ENCODE measurements at places on chromosomes 6 and 20.

DNA sequence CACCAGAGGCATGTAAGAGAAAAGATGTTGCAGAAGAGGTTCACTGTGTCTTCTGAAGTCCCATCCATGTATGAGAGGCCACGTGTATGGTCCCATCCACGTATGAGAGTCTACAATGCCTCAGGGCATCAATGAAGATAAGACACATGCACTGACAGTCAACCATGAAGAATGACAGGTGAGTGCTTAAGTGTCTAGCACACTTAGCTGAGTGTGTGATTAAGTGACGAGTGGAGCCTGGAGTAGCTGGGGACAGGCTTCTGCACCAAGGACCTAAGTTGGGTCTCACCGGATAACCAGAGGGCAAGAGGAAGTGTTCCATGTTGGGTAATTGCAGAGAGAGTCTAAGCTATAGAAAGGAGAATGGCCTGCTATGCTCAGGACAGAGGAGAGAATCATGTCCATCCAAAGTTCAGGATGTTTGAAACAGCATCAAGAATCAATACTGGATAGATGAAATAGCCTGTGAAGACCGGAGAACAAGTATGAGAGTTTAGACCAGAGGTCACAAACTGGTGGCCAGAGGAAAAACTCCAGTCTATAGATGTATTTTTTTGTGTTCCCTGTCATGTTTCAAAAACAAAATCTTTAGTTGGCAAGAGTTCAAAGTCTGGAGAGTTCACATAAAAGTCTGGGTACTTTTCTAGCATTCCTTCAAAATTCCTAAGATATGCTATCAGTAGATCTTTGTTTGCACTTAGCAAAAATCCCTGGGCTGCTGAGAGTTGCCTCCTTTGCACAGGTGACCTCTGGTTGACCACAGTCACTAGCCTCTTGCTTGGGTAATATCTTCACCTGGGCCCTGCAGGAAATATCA lies 165.8 kb downstream of the KIF16B start:
- DNase-seq, result no peak

DNA sequence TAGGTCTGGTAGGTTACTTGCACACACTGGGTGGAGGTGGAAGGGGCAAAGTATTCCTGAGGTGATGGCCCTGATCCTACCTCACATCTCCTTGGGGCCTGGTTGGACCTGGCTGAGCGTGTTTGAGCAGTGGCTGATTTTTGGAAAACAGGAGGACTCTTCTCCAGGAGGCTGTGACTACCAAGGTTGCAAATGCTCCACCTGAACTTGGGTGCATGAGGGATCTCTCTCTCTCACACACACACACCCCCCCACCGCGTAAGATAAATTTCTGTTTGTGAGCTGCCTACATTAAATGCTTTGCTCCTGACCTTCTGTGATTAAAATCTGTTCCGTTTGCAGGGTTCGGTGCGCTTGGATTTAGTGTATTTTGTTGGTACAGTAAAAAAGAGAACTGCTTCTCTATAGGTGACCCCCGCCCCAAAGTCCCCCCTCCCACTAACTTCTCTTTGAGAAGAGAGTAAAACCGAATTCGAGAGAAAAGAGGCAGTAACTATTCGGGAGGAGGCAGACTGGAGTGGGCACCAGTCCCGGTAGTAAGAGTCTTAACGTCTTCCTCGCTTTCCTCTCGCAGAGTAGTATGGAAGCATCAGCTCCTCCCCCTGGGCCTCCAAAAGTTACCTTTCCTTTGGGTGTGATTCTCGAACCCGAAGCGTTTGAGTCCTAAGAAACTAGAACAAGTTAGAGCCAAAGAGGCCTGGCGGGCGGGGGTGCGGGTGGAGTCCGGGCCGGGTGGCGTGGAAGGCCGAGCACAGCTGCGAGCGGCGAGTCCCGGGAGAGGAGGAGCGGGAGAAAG lies 585 bp upstream of the DSE start:
- no peak for DNase-seq

GRCh38 chr6:47203266-47203937 lies 106.3 kb downstream of the TNFRSF21 start:
- no peak for DNase-seq

- no peak for DNase-seq
Observed at GRCh38 chr20:5448449-5449118, 131.8 kb upstream of the PROKR2 start.

DNA sequence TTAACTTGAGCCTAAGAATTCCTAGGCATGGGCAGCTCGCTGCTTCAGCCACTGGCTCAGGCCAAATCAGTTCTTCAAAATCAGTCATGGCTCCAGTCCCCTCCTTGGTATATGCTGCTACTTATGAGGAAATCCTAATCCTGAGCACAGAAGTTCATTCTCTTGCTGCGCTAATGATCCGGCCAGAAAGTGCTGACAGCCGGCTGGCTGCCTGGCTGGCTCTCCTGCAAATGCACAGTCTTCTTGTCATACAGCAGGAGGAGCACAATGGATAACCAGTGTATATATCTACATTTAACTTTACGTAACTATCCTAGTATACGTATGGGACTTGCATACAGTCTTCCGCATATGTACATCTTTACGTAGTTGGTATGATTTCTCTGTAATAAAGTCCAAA lies 500.8 kb downstream of the PRKN start:
- DNase-seq, result no peak

DNA sequence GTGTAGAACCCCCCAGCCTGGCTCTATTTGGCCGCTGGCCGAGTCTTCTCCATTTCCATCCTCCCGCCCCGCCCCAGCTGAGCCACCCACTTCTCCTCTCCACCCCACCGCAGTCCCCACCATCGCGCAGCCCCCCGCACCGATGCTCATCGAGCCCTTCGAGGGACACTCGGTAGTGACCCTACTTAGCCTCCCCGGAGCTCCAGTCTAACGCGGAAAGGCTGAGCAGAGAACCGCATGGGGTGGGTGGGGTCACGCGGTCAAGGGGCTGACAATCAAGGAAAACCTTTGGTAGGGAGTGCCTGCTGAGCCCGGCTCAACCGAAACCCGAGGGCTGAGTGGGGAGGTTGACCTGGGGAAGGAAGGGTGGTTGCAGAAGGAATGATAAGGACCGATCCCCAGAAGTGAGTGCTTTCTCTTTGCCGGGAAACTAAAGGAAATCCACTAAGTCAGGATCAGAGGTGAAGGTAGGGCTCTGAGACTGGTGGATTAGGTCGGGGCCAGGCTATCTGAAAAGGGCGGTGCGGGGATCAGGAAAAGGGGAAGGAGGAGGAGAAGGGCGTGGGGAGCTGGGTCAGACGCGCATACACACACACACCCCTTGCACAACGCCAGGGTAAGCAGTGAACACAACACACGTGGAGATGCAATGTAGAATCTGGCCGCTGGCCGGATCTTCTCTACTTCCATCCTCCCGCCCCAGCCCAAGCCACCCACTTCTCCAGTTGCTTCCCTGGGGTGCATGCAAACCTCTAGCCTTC lies 49.8 kb downstream of the CPXM1 start:
- peak; percentile 33 for DNase-seq

- DNase-seq, result no peak
Observed at GRCh38 chr20:7879883-7880282, 60.4 kb downstream of the HAO1 start.

GRCh38 chr6:159421586-159421985 lies 252.4 kb downstream of the FNDC1 start:
- no peak for DNase-seq

DNA sequence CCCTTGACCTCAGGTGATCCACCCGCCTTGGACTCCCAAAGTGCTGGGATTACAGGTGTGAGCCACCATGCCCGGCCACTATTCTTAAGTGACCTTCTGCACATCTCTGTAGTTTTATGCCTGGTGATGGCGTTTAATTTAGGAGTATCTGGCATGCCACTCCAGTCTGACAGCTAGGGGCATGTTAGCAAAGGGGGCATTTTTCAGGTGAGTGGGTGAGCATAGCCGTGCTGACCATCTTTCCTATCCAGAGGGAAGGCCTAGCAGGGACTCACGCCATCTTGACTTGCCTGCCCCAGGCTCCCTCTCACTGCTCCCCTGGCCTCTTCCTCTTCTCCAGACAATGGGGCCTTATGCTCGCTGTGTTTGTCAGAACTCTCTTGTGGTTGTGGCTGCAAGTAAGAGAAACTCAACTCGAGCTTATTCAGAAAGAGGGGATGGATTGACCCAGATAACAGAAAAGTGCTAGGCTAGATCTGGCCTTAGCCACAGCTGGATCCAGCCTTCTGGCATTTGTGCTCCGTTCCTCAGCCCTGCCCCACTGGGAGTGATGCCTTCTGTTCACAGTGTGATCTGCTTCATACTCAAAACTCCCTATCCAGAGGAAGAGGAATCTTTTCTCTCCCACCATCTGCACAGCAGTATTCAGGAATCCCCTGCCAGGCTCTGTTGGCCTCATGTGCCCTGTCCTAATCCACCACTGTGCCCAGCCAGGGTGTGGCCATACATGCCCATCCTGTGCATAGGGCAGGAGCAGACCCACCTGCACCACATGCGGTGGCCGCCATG lies 174.5 kb upstream of the AKAP12 start:
- DNase-seq, result no peak

GRCh38 chr20:20497242-20497978 lies 129.5 kb downstream of the INSM1 start:
- DNase-seq, result no peak

DNA sequence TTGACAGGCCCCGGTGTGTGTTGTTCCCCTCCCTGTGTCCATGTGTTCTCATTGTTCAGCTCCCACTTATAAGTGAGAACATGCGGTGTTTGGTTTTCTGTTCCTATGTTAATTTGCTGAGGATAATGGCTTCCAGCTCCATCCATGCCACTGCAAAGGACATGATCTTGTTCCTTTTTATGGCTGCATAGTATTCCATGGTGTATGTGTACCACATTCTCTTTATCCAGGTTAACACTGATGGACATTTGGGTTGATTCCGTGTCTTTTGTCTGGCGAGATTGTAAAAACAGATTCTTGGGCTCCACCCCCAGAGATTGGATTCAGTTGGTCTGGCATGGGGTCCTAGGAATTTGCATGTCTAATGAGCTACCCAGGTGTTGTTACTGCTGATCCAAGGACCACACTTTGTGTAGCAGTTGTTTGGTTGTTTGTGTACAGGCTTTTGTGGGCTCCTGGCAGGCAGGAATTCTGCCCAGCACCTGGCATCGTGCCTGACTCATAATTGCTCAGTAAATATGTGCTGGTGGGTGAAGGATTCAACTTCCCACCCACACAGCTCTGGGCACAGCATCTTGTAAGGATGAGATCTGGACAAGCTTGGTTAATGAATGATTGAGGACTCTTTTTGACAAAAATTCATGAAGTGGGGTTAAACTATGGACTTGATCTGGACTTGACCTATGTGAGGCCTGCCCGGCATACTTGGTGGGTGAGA lies 5.2 kb downstream of the TOX2 start:
- no peak for DNase-seq

GRCh38 chr20:10897336-10897735 lies 223.5 kb upstream of the JAG1 start:
- DNase-seq, result no peak

DNA sequence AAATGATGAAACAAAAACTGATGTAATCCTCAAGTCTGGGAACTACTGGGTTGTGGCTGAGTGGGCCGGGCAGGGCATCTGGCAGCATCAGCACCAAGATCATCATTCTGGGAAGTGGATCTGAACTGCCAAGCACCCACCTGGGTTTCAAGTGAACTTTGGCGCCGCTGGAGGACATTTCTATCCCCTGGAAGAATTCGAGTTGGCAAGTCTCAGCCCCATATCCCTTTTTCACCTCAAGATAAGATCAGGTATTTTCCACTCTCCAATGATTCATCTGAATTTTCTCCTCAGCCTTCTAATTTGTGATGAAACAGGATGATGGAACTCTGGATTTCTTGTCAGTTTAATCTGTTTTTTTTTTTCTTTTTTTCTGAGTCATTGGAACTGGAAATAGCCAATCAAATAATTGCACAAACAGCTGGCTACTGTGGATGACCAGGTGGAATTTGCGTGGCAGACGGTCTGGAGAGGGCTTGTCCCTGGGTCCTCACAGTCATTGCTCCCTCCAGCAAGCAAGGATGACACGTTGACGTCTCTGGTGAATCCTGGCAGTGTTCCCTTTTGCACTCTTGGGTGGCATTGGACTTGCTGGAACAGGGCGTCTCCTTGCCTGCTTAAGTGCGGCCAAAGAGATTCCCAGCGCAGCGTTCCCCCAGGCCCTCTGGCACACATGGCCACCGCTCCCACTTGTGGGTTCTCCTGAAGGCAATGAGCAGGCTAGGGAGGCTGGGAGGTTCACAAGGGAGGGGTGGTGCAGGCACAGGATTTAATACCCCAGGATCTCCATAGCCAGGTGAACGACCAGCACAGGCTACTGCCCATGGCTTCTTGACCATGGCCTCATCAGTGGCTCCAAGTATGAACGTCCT lies 80.4 kb downstream of the DHX35 start:
- no peak for DNase-seq

DNA sequence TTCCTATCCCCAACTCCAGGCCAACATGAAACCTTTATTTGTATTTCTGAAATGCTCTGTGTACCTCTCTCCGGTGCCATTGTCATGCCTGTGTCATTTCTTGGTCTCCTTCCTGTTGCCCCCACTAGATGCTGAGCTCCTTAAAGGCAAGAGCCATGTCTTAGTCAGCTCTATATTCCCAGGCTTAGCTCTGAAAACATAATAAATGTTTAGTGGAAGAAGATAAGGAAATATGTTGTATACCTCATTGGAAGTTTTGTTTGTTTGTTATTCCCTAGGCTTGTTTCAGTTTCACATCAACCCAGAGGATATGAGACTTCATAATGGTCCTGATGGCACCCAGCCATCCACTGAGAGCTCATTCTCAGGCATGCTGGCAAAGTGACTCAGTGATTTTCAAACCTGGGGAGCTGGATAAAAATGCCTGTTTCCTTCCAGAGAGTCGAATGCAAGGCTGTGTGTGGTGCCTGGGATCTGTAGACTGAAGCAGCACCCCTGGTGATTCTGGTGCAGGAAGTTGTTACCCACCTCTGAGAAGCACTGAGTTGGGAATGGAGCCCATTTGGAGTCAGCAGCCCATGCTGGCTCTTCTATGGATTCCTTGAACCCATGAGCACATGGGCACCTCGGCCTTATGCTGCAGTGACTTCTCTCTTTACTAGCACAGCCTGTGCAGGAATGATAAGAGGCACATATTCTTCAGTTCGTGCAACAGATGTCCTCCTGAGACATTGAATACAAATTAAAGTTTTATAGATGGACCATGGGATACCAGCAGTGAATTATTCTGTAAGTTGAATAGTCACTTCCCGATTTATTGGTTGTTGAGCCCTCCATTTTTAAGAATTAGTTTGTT lies 205.2 kb downstream of the FARS2 start:
- no peak for DNase-seq

GRCh38 chr6:168581236-168581635 lies 140.3 kb downstream of the SMOC2 start:
- no peak for DNase-seq

DNA sequence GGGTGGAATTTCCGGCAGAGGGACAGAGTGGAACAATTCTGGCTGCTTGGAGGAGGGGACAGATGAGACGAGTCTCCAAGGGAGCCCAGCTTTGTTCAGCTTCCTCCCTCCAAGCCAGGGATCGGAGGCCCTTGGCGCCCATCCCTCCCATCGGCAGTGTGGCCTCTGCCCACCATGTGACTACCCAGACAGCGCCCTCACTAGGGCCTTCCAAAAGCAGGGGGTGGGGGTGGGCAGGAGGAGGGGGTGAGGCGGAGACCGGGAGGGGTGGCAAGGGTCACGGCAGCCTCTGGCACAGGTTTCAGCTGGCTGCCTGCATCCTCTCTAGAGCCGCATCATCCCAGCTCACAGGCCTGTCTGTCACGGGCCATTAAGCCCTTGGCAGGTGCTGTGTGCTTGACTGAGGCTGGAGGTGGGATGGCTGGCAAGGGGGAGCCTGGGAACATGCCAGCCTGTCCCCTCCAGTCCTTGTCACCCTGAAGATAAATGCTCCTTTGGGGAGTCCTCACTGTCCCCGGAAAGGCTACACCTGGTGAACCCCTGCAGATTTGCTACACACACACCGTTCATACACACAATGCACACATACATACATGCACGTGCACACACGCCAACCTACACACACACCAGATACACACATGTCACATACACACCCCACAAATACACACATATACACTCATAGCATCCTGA lies 6.2 kb upstream of the FGD2 start:
- no peak for DNase-seq
